DMS79 treated with DMSO at 0.1 percent for 48 hours (cell line): ENCODE measurements at places on chromosomes 4 and X.

DNA sequence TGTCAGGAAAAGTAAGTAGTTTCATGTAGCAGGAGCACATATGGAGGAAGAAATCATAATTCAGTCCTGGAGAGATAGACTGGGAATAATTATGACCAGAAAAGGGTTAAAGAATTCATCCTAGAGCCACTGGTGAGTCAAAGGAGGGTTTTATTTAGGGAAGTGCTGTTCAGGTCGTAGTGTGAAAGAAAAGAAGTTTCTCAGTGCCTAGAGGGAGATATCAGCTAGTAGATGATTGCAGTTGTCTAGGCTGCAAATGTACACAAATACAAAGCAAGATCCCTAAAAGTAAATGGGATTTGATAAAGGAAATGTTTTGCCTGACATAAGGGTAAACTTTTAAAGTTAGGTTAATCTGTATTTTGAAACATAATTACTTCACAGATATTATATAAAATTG lies 403.2 kb downstream of the ACTRT1 start:
- DNase-seq, result no peak

- no peak for DNase-seq
These were observed 25.9 kb upstream of the GUCY1A1 start for GRCh38 chr4:155640751-155641150.

DNA sequence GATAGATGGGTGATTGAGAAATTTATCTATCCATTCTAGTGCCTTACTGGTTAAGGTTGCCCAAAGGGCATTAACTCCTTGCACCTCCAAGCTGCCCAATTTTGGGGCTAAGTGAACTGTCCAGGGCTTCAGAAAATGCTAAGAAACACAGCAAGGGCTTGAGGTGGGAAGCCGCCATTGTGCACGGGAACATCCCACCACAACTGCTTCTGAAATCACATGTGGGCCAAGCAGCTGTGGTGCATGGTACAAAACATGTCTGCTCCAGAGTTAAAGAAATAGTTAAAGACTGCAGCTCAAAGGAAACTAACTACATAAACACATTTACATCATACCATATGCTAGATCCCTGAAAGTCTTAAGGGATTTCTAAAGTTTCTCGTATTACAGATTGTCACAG lies 144.3 kb upstream of the NDST3 start:
- DNase-seq, result no peak

- no peak for DNase-seq
These were observed 964.8 kb upstream of the SLIT2 start for GRCh38 chr4:19286924-19287323.

GRCh38 chr4:122764821-122765215 lies 32.3 kb downstream of the BBS12 start:
- DNase-seq, result no peak

- no peak for DNase-seq
These were observed 607.4 kb upstream of the PITX2 start for GRCh38 chr4:111230265-111230664.

GRCh38 chr4:21136051-21136630 lies 435.9 kb downstream of the PACRGL start:
- DNase-seq, result no peak

DNA sequence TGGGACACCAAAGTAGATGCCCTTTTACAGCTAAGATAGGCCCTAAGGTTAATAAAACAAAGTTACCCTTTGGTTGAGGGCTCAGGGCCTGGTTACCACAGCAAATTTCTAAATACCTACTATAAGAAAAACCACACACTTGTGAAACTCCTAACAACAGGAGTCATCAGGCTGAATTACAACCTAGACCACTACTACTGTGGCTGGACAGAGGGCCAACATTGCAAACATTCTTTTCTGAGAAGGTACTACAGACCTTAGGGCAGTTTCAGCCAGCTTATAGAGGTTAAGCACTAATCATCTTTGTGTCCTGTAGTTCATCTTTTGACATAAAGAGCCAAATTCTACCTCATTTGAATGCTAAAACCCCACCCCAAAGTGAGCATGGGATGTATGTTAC lies 504.0 kb downstream of the RAPGEF2 start:
- DNase-seq, result no peak

GRCh38 chr4:84971319-84971932 lies 4.9 kb upstream of the WDFY3 start:
- peak; percentile 57 for DNase-seq

- DNase-seq, result no peak
These were observed 46.4 kb downstream of the ASMT start for GRCh38 chrX:1661048-1661921.

DNA sequence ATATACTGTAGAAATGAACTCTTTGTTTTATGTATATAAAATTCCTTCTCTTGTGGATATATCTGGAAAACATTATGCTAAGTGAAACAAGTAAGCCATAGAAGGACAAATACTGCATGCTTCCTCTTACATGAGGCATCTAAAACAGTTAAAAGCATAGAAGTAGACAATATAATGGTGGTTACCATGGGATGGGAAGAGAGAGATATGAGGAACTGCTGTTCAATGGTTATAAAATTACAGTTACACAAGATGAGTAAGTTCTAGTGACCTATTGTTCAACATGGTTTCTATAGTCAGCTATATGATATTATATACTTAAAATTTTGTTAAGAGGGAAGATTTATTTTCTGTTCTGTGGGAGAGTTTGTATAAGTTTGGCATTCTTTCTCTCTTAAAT lies 43.4 kb downstream of the HTRA3 start:
- no peak for DNase-seq

DNA sequence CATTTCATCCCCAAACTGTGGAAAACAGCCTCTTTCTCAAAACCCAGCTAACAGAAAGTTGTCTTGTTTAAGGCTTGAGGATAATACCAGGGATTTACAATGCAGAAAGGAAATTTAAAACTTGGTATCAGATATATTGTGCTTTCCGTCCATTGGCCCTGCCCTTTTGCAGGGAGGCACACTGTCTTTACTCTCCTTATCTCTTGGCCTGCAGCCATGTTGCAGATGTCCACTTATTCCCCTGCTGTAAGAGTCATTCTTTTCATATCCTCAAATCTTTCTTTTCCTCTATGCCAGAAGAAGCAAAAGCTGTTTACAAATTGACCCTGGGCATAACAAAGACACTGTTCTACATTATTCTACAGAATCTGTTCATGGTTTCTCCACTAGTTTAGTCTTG lies 75.6 kb upstream of the DYNLT3 start:
- DNase-seq, result no peak

DNA sequence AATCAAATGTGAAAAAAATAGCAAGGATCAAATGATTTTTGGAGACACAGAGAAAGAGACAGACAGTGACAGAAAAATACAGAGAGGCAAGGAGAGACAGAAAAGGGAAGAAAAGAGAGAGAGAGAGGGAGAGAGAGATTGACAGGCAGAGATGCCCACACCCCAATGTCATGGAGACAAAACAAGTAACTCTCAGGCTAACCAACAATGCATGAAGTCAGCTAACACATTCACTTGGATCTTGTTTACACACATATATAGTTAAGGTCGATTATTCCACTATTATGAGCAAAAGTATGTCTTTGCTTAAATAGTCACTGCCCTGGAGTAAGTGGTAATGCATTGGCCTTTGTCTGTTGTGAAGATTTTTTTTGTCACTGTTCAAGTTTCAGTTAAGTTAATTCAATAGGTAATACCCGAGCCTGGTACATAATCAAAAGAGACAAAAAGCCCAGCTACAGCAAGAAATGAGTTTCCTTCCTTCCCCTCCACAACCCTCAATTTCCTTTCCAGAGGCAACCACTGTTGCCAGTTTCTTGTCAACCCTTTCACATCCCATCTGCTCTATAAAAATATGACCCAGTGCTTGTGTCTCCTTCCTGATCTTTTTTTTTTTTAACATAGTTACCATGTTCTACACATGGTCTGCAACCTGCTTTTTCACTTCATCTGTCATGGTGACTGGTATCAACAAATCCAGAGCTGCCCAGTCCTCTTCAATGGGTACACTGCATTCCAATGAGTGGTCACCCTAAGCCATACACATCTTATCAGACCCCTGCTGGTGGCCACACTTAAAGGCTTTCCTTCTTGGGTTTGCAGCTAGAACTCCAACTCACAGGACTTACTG lies 52.1 kb downstream of the PROM1 start:
- DNase-seq, result no peak

DNA sequence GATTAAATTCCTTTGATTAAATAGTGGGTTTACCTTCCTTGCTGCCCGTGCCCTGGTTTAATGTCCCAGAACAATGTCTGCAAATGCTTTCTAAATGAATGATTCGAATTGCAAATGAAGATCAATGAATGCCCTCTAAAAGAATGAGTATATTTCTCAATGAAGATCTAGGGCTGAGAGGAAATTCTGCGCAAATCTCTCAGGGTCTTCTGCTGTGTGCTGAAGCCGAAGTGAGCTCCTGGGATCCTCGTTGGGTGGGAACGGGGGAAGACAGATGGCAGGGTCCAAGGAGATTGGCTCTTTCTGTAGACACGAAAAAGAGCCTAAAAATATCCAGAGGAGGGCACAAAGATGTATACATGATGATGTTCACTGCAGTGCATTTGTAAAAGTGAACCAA lies 224.8 kb downstream of the STIM2 start:
- DNase-seq, result no peak

GRCh38 chr4:45294464-45294863 lies 568.1 kb upstream of the GNPDA2 start:
- DNase-seq, result no peak
